ENCODE measurements at places on chromosomes 3 and 15. TPM values are rescaled to one million over a fixed set of nuclear protein-coding genes. Genes with fewer than 3 reads are reported as not detected.

GRCh38 chr3:115381573-115381912 is 234.5 kb upstream of the ZBTB20 start:
- no peak for DNase-seq

DNA sequence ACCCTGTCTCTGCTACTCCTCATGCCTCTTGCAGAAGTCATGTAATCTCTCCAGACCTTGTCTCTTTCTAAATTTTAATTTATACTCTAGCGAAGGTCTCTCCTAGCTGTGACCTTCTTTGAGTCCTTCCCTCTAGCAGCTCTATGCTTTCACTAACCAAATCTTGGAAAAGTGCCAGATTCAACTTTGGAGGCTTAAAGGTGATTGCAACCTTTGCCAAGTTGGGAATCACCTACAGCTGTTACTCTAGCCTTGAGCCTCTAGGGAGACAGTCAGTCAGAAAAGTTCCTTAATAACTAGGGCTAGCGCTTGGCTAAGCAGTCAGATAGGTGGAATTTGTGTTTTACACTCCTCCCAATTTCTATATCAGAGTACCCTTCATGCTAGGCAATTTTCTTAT is 46.1 kb upstream of the ABI3BP start:
- no peak for DNase-seq

DNA sequence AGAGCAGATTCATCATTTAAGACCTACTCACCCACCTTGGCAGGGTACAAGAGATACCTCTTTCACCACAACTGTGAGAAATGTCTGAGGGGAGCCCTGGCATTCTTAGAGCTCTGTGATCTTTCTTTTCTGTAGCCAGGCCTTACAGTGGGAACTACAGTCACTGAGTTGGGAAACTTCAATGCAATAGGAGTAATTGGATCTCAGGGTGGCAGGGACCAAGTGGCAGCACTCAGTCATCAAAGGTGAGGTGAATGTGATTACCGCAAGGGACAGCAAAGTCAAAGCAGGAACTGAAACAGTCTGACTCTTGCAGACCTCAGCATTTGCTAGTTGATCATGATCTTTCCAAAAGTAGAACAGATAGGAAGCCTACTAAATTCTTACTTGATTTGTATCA is 7.2 kb upstream of the MCF2L2 start:
- peak; percentile 67 for DNase-seq

GRCh38 chr3:4065554-4065953 is 237.6 kb upstream of the SETMAR start:
- DNase-seq = no peak

GRCh38 chr15:65032801-65033537 is 3.5 kb upstream of the MTFMT start:
- DNase-seq = peak; percentile 75

DNA sequence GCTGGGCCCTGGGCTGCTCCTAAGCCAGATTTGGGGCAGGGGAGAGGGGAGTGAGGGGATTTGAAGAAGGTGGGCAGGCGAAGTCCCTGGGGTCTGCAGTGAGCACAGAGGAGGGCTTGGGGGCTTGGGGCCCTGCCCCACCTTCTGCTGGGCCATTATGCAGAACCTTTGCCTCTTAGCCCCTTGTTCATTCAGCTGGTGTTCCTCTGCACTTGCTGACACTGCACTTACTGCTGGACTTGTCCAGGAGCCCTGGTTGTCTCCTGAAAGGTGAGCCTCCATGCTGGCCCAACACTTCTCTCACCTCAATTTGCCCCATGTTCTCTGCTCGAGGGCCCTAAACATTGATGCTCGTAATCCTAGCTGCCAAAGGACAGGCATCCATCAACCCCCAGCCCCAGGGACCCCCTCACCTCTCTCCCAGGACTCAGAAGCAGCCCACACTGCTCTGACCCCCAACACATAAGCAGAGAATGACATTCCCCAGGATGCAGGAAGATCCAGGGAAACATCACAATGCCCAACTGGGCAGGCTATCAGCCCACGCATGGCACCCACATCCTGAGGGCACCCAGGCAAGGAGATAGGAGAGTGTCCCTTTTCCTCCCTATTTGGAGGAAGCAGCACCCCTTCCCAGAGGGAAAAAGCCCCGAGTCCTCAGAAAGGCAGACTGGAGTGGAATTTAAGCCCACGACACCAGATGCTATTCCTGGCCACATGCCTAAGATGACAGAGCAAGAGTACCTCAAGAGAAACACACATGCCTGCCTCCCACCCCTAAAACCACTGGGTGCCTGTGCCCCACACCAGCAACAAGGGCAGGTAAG is 76.8 kb downstream of the ADCY5 start:
- no peak for DNase-seq

DNA sequence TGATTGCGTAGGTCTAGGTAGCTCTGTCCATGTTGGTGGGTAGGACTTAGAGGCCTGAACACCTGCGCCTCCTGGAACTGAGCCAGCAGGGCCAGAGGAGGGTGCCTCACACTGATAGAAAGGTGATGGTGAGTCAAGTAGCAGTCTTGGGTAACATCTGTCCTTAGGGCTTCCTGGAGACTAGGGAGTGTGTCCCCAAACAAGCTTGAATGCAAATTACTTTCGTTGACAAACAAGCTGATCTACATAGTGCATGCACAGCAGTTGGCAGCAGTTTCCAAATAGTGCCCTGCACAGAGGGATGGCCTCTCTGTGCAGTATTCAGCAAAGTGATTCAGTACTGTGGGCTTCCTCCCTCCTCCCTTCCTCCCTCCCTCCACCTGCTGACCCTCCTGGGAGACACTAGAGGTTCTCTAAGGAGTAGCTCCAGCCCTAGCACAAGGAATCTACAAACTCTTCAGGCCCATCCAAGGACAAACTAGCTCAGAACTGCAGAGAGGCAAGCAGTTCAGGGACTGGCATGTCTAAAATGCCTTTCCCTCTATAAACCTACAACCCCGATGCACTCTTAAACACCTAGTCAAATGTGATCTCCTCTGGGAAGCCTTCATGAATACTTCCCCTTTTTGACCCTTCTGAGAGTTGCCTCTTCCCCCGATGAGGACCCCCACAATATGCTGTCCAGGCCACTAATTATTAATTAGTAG is 61.0 kb downstream of the TLE3 start:
- no peak for DNase-seq

IGSF11 gene
- total RNA-seq = not detected

EPHA3 gene
- not detected for total RNA-seq

GPR171 gene
- 159 TPM for total RNA-seq

Data from activated CD4-positive, alpha-beta T cell treated with anti-CD3 and anti-CD28 coated beads, Interleukin-2, amount 10 ng/mL, durations not matched to agents 24 days and 14 days (primary cell).